HuH-7 (cell line): ENCODE measurements at places on chromosomes 6 and 20.

DNA sequence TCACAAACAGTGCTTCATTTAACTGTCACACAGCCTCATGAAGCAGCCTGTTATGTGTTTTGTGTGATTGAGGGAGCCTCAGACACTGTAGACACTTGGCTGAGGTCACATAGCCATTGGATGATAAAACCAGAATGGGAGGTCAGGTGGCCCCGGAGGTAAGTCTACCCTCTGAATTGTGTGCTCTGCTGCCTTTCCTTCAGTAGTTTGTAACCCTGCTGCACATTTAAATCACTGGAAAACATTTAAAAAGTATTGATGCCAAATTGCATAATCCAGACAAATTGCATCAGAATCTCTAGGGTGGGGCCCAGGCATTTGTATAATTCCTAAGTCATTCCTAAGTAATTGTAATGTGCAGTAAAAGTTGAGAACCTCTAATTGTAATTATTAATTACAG, 85.2 kb upstream of the ECI2 start:
- no peak for DNase-seq

DNA sequence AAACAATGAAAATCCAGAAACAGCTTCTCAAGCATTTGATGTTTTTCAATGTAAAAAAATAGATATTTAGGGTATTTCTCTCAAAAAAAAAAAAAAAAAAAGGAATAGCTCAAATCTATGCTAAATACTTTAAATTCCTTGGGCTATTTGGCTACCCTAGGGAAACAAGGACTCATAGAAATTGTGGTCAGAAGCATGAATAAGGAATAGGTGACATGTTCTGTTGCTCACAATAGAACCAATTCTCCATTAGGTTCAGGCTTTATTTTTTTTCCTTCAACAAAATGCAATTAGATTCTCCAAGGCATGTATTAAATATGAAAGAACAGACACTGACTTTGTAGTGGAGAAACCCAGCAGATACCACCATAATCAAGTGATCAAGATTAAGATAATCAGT, 904.3 kb upstream of the FLRT3 start:
- DNase-seq = no peak

GRCh38 chr20:20520776-20521175, 152.9 kb downstream of the INSM1 start:
- no peak for DNase-seq

GRCh38 chr20:32680544-32681174, 6.9 kb upstream of the C20orf203 start:
- DNase-seq = no peak

GRCh38 chr20:32404017-32404416, 45.9 kb downstream of the ASXL1 start:
- DNase-seq = no peak
